HFFc6 (cell line): ENCODE measurements at places on chromosomes 3 and 15. TPM values are rescaled to one million over a fixed set of nuclear protein-coding genes. Genes with fewer than 3 reads are reported as not detected.

Gene DAZL
- not detected in 3 replicates for total RNA-seq

Gene USP8
- total RNA-seq = 50.6 to 53.6 TPM (median 51.4 TPM) in 3 replicates

- DNase-seq = no peak
Measured at GRCh38 chr3:62962714-62963113, 87.5 kb upstream of the CADPS start.

GRCh38 chr3:21484057-21484827 is 266.8 kb downstream of the ZNF385D start:
- peak; percentile 77 for DNase-seq

Gene NRROS
- total RNA-seq = 0.08 to 0.11 TPM (median 0.09 TPM) in 3 replicates

GRCh38 chr3:26081166-26081565 is 291.3 kb downstream of the OXSM start:
- DNase-seq = no peak

- DNase-seq = no peak
Measured at GRCh38 chr3:152209776-152210175, 59.0 kb upstream of the MBNL1 start.

DNA sequence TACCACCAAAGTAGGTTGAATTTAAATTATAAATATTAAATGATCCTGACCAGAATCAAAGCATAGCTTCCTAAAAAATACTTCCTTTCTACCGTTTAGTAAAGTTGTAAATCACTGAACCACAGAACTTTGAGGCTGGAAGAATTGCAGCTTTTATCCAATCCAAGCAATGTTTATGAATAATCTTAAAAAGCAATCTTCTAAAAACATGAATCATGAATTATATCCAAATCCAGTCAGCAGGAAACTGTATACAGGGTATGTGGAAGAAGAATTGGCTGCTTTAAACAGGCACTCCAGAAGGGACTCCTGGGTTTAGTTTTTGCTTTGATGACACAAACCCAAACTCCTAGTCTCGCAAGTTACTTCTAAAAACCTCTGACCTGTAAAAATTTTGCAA is 30.2 kb downstream of the HEG1 start:
- DNase-seq = peak; percentile 55
